HL-60 (cell line): ENCODE measurements at places on chromosomes 16 and 17.

GRCh38 chr17:31738996-31739699, 119.9 kb downstream of the COPRS start:
- no peak for DNase-seq

GRCh38 chr17:19868079-19868395, 301 bp upstream of the ULK2 start:
- no peak for DNase-seq

- DNase-seq: peak; percentile 89
These were observed 260.2 kb downstream of the ZFHX3 start for GRCh38 chr16:72787514-72788268.

DNA sequence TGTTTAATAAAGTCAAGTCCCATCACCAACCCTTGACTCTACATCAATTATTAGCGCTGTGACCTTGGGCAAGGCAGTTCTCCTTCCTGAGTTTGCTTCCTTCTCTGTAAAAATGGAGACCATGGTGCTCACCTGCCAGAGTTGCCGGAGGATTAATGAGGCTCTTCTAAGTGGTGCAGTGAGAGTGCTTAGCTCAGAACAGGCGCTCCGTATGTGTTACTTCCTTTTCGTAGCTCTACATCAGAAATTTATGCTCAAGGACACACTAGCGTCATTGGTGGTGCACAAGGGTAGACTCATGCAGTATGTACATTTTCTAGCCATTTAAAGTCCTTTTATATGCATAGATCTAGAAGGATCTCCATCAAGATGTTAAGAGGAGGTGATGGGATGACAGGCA, 17.4 kb upstream of the CMIP start:
- DNase-seq: no peak

DNA sequence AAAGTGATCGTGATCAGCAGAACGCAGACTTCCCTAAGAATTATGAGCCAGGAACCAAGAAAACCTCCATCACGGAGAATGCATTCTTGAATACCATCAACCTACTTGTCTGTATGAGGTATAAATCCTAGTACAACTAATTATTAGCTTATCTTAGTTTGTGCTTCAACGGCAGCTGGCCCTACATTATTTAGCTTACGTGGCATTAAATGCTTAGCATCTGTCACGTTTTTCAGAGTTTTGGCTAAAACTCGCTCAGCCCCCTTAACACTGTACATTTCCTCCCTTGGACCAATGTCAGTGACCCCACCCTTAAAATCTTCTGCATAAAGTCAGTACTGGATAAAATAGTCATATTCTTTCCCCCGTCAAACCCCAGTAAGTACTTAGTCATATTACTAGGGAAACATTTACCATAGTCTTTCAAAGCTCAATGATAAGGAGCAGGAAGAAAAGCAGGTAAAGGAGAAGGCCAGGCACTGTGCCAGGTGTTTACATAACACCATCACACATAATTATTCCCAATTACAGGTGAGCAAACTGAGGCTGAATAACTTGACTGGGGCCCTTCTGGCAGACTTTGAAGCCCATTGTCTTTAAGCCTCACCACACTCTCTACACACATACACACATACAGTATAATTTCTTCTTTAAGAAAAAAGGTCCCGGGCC, 16.6 kb upstream of the TXNDC11 start:
- no peak for DNase-seq

GRCh38 chr17:48628649-48629410, 2.7 kb upstream of the HOXB9 start:
- no peak for DNase-seq

DNA sequence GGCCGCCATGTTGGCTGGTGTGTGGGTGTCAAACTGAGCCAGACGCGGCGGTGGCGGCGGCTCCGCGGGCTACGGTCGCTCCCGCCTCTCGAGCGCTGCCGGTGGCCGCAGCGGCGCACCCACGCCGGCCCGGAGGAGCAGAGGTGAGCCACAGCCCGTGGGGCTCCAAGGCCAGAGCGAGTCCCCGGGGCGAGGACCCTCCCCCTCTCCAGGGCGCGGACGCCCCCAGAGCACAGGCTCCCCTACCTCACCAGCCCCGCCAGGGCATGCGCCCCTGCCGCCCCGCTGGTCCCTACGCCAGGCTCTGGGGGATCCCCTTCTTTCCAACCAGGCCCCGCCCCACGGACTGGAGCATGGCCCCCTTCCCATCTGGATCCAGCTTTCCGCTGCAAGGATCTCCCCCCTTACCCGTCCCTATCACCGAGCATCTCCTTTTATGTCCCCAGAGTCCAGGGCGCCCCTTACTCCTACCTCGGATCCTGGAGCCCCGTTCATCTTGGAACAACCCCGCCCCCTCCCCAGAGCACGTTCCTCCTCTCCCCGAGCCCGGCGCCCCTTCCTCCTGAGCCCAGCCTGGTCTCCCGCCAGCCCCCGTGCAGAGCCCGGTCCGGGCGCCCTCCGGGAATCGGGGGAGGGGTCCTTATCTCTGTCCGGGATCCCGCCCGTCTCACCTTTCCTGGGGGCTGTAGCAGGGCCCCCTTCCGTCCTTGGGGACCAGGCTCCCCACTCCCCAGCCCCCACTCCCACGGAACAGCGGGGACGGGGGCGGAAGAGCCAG, 412 bp downstream of the EPN2 start:
- no peak for DNase-seq

GRCh38 chr17:40425741-40426140, 8.0 kb upstream of the TOP2A start:
- DNase-seq: no peak

DNA sequence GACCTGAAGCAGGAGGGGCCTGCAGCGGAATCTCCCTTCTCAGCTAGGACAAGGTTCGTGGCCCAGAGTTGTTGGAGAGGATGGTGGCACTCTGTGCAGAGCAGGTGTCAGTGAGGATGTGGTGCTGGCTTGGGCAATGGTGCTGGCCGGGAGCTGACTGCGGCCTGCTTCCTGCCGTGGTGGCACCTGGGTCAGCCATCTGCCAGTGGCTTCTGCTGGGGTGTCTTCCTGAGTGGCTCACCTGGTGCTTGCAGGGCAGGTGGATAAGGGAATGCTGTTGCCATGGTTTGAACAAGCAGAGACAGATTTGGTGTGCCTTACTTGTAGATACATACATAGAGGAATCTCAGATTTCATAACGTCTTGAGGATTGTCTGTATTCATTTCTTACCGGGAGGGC, 69.6 kb downstream of the SEC14L1 start:
- DNase-seq: no peak

- no peak for DNase-seq
These were observed 56.5 kb downstream of the XPO6 start for GRCh38 chr16:28155293-28155692.

DNA sequence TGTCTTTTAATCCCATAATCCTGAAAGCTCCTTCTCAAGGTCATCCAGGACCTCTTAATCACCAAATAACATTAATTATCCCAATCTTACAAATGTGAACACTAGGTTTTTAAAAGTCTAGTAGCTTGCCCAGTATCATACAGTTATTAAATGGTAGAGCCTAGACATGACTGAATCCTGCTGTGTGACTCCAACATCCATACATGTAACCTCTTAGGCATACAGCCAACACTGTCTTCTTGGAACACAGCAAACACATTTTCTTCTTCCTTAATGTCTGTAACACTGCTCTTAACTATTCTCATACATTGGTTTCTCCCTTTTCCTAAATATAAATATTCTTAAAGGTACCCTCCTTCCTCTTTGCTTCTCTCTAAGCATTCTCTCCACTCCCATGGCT, 13.7 kb downstream of the BRIP1 start:
- no peak for DNase-seq

GRCh38 chr16:24717411-24717810, 12.0 kb upstream of the TNRC6A start:
- DNase-seq: no peak

GRCh38 chr17:28272166-28272565, 46.8 kb upstream of the TMEM97 start:
- no peak for DNase-seq

DNA sequence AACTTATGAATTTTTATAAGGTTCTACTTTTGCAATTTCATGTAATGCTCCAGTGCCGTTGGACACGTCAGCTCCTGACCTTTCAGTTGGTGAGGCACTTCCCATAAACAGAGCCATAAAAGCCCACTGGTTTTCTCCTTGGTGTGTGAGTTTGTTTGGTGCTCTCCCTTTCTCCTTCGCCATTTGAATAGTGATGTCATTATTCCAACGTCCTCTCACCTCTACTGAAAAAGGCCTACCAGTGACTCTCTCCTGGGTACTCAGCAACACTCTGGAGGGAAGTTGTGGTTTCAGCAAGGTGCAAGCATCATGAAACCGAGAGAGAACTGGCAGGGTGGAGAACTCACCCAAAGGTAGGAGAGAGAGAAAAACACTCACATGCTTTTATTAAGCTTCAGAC, 29.6 kb upstream of the HNF1B start:
- DNase-seq: no peak

DNA sequence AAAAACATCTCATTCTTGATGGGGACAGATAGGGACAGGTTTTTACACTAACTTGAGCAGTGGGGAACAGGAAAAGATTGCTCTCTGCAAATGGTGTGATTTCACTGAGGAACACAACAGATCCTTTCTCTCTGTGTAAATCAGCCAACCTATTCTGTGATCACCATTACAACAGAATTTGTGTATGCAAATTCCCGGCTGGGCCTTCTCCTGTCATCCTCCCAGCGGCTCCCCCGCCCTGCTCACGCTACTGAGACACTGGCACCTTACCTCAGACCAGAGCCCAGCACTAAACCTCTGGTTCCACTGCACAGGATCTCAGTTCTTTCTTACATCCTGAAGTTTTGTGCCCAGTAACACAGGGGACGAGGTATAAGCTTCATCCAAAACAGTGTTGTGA, 97.0 kb upstream of the FA2H start:
- DNase-seq: no peak

DNA sequence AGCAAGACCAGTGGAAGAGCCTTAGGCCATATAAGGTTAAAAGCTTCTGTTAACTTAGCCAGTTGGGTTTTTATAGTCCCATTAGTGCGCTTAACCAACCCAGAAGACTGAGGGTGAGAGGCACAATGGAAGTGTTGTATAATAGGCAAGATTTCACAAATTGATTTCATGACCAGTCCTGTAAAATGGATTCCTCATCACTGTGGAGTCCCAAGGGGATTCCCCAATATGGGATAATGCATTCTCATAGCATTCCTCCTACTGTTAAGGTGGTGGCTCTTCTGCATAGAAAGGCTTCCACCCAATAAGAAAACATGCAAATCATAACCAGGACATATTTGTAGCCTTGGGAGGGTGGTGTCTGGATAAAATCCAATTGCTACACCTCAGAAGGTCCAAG, 22.1 kb upstream of the B4GALNT2 start:
- DNase-seq: no peak
